Anterior cingulate cortex (tissue), 58 donors: ENCODE measurements at places on chromosomes 7 and 10.

GRCh38 chr7:431658-432111, 88.0 kb downstream of the PDGFA start:
- peak; percentile 81 for DNase-seq

DNA sequence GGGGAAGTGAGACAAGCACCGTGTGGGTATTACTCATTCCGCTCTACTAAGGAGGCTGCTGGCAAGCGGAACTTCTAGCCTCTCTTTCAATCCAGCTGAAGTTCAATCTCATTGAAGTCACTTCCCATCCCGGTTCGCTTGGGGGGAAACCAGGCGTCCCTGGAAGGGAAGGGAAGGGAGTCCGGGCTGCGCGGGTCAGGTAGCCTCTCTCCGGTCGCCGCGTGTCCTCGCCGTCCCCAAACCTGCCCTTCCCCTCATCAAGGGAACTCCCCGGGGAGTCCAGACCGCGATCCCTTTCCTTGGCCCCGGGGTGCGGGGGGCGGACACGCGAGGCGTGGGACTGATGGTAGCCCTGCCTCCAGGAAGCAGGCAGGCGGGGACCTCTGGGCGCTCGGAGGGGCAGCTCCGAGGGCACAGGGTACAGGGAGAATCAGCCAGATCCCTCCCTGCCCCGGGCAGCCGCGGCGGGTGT, 598 bp upstream of the ZEB1 start:
- DNase-seq = no peak

DNA sequence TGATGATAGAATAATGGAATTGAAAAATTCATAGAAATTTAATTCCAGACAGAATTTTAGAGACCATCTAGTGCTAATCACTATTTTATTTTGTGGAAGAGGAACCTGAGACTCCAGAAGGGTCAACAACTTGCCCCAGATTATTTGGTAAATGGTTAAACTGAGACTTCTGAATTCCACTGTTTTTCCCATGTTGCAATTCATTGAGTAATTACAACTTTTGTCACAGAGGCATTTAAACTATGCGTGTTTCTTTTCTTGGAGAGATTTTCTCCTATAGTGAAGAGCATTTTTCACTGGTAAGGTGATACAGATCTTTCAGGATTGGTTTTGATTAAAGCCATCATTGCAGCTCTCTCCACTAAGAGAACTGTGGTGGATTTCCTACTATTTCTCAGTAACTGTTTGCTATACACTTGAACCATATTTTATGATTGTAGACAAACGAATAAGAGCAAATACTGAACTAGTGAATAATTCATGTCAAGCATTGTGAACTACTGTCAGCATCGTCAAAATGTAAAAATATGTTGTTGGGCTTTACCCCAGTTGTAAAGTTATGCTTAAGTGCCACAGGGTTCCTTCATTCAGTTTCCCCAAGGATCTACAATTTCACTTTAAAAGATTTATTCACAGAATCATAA, 26.5 kb downstream of the LRGUK start:
- no peak for DNase-seq

GRCh38 chr7:2005786-2006185, 227.0 kb downstream of the MAD1L1 start:
- no peak for DNase-seq

- DNase-seq = no peak
Measured at GRCh38 chr10:99527526-99528493, 4.9 kb upstream of the NKX2-3 start.

DNA sequence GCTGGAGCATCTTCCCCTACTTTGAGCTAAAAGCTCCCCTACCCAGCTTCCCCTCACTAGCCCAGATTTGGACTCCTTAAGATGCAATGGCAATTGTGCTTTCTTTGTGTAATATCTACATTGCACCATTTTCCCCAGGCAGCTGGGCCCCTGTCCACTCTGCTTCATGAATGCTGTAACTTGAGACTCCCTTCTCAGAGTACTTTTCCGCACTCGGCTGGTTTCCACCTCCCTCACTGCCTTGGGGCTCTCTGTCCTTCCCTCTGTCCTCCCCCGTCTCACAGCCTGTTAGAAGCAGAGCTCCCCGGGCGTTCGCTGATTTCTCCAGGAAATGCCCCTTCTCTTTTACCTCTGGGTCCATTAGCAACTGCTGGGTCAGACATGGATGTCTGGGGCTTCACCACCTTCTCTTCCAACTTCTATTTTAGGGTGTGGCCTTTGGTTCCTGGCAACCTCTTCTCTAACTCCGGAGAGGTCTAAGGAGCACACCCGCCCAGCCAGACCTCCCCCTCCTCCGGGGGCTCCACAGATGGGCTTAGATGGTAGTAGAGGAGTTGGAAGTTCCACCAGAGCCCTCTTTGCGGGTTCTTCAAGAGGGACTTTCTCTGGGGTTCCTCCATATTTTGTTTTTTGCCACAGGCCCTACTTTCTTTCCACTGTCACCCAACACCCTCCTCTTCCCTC, 2.9 kb upstream of the TMEM72 start:
- DNase-seq = no peak

DNA sequence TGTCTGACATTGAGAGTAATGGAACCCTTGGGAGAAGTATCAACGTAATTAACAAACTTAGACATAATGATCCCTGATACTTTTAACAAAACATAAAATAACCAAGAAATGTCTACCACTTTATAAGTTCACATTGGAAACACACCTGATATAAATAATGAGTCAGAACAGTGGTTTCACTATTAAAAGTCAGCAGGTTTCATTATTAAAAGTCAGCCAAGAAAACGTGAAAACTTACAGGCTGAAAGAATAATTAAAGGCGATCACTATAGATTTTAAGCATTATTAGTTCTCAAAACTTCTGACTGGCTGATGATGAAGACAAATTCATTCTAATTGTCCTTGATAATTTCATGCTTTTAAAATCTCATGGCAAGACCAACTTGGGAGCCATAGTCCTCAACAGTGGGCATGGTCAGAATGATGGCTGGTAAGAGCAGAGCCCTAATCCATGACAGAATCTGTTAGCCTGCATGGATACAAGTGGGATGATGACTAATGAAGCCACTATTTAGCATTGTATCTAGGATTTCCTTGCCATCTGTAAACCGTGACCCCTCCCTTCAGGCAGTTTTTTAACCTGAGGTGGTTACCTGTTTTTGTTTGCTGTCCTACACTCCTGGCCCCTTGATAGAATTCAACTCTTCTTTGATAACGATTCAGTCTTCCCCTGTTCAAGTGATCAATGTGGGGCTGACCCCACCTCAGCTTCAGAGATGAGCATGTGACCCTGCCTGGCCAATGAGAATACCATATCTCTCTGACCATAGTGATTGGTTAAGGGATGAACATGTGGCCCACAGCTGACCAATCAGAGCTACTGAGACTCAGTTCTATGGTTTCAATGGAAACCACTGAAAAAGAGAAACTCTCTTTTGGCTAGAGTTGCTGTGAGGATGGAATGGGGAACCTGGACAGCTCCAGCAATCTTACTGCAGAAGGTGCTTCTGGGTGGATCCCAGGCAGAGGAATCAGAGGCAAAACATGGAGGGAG, 151.0 kb downstream of the PLPP4 start:
- no peak for DNase-seq

DNA sequence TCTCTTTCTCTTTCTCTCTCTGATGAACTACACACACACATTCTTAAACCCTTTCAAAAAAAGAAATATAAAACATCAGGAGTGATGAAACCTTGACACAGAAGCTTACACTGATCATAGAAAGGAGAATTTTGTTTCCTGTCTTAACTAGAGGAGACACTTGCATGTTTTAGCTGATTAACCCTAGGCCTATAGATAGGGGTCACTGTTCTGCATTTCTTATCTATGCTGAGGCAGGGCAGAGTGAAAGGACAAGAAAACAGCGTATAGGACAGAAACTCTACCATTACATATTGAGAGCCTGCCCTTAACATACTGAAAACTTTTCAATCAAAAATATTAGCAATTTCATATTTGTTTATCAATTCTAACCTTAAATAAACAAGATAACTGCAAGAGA, 680.6 kb upstream of the MBL2 start:
- no peak for DNase-seq

GRCh38 chr7:66627881-66628360, 760 bp upstream of the KCTD7 start:
- no peak for DNase-seq
